ENCODE measurements at places on chromosomes 2 and 18.

GRCh38 chr2:50712569-50712968 lies 319.4 kb downstream of the NRXN1 start:
- DNase-seq = no peak

DNA sequence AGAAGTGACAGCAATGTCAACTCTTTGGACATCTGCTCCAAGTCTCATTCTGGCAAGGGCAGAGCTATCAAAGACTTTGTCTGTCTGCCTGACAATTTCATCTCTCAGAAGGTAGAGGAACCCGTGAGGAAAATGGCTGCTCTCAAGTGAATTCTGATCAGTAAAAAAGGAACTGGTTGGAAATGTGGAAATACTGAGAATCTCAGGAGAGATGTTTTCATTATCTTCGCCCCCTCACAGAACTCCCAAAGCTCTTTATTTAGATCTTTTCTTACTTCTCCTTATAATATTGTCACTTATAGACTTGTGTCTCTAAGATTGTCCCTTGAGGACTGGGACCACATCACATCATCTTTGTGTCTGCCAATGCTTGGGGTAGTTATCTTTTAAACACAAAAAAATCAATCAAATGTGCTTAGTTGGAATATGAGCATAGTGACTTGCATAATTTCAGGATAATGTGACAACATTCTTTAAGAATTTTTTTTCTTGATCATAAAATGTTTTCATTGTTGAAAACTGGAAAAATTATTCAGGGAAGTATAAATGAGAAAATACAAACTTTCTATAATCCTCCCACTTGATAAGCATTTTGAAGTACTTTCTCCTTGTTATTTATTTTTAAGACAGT lies 68.2 kb upstream of the ITGB6 start:
- DNase-seq = no peak

DNA sequence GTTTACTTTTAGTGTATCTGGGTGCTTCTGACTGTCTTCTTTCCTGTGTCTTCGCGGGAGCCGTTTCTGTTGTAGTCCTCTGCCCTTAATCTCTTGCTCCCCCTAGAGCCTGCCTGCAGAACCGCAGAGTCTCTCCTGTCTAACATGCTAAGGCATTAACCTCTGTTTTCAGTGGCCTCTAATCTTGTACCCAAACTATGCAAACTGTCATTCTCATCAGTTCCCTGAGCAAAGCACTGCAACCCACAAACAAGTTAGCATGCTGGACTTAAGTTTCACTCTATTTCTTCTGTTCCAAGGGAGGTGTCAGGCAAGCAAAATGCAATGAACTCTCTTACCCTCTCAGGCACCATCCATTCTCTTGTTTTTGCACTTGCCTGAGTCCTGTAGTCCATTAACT lies 138.4 kb downstream of the OTX1 start:
- DNase-seq = peak; percentile 33

- no peak for DNase-seq
These were observed 1190.1 kb upstream of the FAM98A start for GRCh38 chr2:34789169-34789568.

GRCh38 chr18:35876243-35876642 lies 96.2 kb upstream of the RMP24 start:
- no peak for DNase-seq

- DNase-seq = no peak
These were observed 13.9 kb upstream of the RMND5A start for GRCh38 chr2:86706220-86706619.

DNA sequence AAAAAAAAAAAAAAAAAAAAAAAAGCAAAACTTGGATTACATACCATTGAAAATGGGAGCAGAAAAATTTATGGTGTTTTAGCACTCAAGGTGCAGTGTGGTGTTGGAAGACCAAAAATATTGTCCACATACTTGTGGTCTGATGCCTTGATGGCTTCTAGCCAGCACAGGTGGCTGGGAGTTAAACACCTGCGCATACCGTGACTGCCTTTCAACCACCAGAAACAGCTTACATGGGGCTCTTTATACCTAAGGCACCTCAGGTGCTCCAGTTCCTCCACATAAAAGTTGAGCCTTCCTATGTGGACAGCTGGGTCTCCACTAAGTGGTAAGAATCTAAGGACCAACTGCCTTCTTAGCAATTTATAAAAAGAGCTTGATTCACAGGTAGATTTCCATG lies 802.6 kb upstream of the CELF4 start:
- DNase-seq = no peak

- no peak for DNase-seq
These were observed 20.0 kb downstream of the EFHD1 start for GRCh38 chr2:232653441-232653840.

DNA sequence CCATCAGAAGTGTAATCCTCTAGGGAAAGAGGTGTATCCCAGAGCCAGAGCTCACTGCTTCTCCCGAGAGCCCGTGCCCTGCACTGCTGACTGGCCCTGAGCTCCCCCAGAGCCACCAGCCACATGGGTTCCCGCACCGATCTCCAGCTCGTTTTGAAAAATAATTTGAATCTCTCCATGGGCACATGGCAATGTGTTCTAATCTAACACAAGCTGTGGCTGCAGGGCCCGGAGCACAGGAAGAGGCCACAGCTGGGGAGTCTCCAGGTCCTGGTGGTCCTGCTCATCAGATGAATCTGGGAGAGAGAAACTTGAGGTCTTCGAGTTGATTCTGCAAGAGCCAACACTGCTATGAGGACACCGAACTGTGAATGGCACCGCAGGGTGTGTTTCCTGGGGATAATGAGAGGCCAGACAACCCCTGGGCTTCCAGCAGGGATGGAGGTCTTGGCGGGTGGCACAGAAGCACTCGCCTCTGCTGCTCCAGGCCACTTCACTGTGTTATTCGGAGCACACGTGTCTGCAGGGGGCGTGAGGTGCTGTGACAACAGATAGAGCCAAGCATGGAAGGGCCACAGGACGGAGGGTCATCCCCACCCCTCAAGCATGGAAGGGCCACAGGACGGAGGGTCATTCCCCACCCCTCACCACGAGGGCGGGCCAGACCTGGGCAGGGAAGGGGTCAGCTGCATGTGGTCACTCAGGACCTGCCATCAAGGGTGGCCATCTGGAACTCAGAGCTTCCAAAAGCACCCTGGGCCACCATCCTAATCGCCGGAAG lies 196.8 kb downstream of the NDUFA10 start:
- no peak for DNase-seq

DNA sequence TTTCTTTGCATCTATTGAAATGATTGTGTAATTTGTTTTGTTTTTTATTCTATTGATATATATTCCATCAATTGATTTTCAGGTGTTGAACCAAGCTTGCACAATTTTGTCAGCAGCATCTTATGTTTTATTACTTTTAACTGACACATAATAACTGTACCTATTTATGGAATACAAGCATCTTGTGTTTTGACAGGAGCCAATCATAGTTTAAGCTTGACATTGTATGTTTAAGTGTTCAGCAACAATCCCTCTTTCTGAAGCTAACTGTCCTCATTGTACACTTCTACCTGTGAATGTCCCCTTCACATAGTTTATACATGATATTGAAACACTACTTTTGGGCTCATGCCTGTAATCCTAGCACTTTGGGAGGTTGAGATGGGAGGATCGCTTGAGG lies 1017.6 kb upstream of the GYPC start:
- DNase-seq = no peak

DNA sequence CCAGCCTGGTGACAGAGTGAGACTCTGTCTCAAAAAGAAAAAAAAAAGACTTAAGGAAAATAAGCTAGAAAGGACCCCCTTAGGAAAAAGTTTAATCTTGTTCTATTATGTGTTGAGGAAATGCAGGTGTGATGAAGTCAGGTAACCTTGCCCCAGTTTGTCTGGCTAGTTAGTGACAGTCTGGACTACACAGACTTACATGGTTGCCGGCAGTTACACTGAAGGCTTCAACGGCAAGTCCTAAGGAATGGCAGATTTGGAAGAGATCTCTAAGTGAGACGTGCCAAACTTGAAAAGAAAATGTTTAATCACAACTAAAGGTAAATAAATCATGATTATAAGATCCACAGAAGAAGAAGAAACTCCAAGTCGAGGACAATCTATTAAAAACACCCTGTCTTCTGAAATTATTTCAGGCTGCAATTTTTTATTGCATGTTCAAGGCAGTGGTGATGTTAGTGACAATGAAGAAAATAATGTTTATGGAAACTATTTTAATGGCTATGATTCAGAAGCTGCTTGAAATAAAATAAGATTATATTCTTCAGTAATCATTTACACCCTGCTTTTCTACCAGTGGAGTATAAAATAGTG lies 84.2 kb downstream of the TTC27 start:
- DNase-seq = no peak

All from RCC 7860 (cell line).